Tongue (tissue), 3 donors: ENCODE measurements at places on chromosomes 11 and 22. TPM values are rescaled to one million over a fixed set of nuclear protein-coding genes. Genes with fewer than 3 reads are reported as not detected.

Gene RTN4R
- total RNA-seq, result 7.1 TPM

Gene DEUP1
- not detected for total RNA-seq

Gene KDM4E
- not detected for total RNA-seq

Gene ROM1
- total RNA-seq, result 0.72 TPM

Gene NAALAD2
- 8.5 TPM for total RNA-seq

Gene SCO2
- 1.3 TPM for total RNA-seq

Gene TMEM132A
- total RNA-seq, result 29.7 TPM

GRCh38 chr11:1782031-1782590 lies 18.4 kb upstream of the CTSD start:
- no peak for DNase-seq

DNA sequence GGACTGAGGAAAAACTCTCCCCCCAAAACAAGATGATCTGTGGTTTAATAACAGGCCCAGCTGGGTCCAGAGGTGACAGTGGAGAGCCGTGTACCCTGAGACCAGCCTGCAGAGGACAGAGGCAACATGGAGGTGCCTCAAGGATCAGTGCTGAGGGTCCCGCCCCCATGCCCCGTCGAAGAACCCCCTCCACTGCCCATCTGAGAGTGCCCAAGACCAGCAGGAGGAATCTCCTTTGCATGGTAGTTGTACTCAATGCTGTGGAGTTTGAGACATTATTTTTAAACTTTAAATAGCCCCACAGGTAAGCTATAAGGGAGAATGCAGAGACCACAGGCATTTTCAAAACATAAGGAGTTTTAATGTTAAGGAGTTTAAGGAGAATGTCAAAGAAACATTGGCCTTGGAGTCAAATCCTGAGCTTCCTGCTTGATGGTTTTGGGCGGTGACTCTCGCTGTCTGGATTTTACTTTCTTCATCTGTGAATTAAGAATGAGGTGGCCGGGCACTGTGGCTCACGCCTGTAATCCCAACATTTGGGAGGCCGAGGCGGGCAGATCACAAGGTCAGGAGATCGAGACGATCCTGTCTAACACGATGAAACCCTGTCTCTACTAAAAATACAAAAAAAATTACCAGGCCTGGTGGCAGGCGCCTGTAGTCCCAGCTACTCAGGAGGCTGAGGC lies 6.8 kb downstream of the APOL1 start:
- DNase-seq, result no peak

DNA sequence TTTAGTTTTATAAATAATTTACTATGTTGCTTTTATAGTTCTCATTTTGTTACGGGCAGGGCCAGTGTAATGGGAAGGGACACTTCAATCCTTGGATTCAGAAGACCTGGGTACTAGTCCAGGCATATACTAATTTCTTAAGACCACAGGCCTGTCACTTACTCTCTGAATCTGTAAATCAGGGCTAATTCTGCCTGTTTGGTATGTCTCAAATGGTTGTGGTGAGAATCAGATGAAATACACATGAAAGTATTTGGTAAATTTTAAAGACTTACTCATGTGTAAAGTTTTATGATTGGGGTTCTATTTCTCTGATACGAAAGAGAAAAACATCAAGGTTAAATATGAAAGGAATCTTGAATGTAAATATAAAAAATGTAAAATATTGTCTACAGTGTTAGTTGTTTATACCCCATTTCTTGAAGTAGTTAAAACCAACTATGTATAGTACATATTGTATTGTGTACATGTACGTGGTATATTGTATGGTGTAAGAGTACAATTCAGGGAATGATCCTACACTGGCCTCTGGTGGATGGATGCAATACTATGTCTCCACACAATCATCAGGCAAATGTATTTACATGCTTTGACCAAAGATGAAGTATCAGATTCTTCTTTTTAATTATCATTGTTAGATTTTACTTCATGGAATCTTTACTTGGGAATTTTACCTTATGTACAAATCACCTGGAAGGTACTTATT lies 24.5 kb upstream of the RAG2 start:
- DNase-seq, result peak; percentile 59

DNA sequence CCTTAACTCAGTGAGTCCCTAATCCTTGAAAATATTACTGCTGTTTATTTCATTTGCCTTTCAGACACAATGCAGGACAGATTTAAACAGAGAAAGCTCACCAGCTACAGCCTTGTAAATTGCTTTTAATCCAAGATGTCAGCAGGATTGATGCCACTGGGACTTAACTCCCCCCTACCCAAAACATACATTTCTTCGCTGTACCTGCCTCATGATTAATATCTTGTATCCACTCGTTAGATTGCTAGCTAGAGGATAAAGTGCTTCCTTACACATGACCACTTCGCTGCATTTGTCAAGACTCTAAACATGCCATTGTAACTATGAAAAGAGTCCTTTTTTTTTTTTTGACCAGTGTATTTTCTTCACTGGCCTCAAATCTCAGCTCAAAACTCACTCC lies 182.7 kb upstream of the MTMR2 start:
- DNase-seq, result no peak

- DNase-seq, result no peak
Observed at GRCh38 chr11:111766834-111767142, 599 bp upstream of the PPP2R1B start.

GRCh38 chr22:41469218-41469851 lies 418 bp downstream of the ACO2 start:
- no peak for DNase-seq

DNA sequence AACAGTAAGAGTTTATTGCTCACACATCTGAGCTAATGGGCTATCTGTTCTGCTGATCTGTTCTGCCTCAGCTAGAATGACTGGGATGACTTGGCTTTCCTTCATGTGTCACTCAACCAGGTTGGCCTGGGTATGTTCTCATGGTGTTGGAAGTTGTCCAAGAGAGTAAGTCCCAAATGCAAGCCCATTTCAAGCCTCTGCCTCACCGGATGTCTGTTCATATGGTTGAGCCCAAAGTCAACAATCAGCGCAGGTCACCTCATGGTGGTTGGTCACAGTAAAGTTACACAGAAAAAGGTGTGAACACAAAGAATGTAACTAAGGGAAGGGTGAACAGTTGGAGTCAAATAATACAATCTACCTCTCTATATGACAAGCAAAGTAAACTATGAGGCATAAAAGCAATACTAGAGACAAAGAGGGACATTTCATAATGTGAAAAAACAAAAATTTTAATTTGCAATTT lies 1.9 kb downstream of the GDPD4 start:
- no peak for DNase-seq

DNA sequence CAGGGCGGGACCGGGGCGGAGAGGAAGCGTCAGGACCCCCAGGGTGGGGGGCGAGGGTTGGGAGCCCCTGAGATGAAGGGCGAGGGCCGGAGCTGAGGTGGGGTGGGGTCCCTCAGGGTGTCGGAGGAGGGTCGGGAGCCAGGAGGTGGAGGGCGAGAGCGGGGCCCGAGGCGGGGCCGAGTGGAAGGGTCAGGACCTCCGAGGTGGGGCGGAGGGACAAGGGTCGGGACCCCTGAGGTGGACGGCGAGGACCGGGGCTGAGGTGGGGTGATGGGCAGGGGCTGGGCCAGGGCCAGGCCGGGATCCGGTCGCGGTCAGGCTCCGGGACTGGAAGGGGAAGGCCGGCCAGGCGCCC lies 409 bp downstream of the SMC1B start:
- no peak for DNase-seq

DNA sequence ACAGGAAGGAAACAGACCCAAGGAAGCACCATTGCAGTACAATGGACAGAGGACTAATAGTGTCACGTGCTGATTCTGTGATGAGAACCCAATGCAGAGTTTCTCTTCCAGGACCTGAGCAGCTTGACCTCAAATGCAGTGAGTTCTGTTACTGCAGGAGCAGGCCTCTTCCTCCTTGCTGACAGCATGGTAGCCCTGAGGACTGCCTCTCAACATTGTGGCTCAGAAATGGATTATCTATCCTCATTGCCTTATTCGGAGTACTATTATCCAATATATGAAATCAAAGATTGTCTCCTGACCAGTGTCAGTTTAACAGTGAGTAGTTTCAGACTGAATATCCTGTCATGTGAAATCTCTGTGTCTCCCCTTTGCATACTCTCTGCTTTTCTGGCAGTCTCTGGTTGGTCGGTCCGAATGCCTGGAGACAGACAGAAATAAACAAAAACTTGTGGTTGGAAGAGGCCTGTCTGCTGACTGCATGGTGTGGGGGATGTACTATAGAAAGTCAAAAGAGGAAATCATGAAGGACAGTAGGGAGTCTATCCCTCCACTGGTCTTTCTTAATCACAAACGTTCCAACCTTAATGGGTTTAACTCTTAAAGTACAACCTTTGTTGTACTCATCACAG lies 6.9 kb upstream of the MS4A14 start:
- DNase-seq, result no peak

DNA sequence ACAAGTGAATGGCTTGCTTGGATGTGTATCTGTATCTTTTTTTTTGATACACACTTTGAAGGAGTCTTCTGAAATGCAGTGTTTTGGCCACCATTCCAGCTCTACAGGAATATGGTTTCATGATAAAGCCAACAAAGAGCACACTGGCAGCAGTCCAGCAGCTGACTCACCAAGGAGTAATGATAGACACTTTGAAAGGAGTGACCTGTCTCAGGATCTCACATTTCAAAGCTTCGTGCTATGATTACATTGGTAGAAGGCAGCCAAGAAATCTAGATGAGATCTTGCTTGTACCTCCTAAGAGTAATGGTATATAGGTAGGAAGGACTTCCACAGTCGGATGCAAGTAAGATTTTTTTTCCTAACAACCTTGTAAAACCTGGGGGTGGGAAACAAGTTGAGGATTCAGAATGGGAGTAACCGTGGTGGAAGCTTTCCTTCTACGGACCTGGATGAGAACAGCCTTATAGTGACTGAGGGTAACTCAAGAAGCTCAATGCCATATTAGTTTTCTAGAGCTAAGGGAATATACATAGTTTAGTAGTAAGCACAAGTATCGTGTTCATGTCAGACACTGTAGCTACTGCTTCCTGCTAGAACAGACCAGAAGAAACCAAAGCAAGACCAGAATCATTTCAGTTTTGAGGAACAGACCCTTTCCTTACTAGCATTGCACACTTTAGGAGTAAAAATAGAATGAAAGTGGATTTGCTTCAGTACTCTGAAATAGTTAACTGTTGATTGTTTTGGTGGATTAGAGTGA lies 25.0 kb downstream of the MTMR3 start:
- peak; percentile 89 for DNase-seq

- no peak for DNase-seq
Observed at GRCh38 chr11:1925373-1926155, 6.1 kb downstream of the TNNT3 start.

GRCh38 chr22:40668611-40669411 lies 10.5 kb upstream of the MCHR1 start:
- no peak for DNase-seq

DNA sequence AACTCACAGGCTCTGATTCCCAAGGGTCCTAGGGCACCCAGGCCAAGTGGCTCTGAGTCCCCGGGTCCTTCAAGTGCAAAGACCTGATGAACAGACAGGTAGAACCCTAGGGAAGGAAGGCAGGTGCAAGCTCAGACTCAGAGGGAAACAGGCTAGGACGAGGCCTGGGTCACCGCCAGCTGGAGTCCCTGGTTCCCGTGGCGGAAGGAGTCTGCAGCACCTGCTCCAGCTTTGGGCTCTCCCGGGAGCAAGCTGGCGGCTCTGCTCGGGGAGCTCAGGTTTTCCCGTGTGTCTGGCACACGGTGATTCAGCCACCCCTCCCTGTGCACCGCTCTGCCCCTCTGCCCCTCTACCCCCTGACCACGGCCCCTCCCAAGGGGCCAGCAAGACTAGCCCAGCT lies 59.8 kb downstream of the WNT7B start:
- DNase-seq, result peak; percentile 23

GRCh38 chr11:64448599-64449380 lies 89.8 kb downstream of the RPS6KA4 start:
- DNase-seq, result peak; percentile 91
